Hippocampal formation (tissue), 2 donors: ENCODE measurements at places on chromosomes 2 and 18.

DNA sequence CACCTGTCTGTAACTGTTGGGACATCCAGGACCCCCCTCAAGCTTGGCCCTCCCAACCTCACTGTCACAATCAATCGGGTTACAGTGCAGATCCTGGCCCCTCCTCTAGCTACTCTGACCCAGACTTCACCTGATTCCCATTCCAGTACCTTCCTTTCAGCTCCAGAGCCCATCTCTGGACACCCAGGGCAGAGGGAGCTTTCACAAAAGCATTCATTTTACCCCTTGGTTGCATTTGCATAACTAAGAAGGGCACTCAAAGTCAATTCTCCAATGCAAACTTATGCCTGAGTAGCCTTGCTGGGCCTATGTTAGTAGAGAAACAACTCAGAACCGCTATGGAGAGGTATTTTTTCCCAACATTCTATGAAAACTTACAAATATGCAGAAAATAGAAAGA, 7.4 kb downstream of the ZAP70 start:
- no peak for DNase-seq

GRCh38 chr18:62977512-62977911, 262.2 kb downstream of the PHLPP1 start:
- no peak for DNase-seq

- no peak for DNase-seq
Observed at GRCh38 chr2:65228263-65228750, 676 bp downstream of the ACTR2 start.

DNA sequence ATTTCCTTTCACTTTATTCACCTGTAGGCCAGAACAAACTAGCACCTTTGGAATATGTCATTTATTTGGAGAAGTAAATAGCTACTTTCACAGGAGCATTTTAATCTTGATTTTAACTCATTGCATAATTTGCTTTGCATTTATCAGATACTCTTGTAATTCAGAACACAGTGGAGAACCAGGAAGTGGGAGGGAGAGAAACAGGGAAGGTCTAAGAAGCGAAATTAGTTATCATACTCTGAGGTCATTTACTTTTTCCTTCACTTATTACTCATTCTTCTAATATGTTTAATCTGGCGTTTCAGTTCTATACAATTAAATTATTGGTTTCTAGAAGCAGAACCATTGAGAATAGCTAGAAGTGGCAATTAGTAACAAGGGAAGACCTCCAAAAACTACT, 20.7 kb downstream of the RBM44 start:
- DNase-seq: no peak

- peak; percentile 44 for DNase-seq
Observed at GRCh38 chr2:65503746-65504145, 71.3 kb upstream of the SPRED2 start.

GRCh38 chr2:238897122-238897880, 49.4 kb downstream of the TWIST2 start:
- DNase-seq: no peak

- DNase-seq: no peak
Observed at GRCh38 chr2:189218236-189218635, 38.7 kb upstream of the COL5A2 start.

DNA sequence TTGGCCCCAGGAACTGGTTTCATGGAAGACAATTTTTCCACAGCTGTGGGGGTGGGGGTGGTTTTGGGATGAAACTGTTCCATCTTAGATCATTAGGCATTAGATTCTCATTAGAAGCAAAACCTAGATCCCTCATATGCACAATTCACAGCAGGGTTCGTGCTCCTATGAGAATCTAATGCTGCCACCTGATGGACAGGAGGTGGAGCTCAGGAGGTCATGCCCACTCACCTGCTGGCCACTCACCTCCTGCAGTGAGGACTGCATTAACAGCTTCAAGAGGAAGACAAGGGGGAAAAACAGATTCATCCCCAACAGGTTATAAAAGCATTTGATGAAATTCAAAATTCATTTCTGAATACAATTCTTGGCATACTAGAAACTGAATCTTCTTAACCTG, 38.5 kb downstream of the THAP4 start:
- DNase-seq: no peak
